ENCODE measurements at places on chromosomes 2 and 18. TPM values are rescaled to one million over a fixed set of nuclear protein-coding genes. Genes with fewer than 3 reads are reported as not detected.

- no peak for DNase-seq
Measured at GRCh38 chr2:108212671-108213070, 27.1 kb upstream of the SULT1C3 start.

DNA sequence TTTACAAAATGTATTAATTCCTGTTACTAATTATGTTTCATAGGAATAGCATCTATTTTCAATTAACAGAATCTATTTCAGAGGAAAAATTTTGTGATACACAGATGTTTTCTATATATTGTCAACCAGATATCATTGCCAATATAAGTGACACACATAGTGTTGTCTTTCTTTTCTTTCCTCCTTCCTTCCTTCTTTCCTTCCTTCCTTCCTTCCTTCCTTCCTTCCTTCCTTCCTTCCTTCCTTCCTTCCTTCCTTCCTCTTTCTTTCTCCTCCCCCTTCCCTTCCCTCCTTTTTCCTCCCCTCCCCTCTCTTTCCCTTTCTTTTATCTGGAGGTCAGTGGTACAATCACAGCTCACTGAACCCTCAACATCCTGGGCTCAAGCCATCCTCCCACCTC, 146.5 kb upstream of the DSEL start:
- no peak for DNase-seq

DNA sequence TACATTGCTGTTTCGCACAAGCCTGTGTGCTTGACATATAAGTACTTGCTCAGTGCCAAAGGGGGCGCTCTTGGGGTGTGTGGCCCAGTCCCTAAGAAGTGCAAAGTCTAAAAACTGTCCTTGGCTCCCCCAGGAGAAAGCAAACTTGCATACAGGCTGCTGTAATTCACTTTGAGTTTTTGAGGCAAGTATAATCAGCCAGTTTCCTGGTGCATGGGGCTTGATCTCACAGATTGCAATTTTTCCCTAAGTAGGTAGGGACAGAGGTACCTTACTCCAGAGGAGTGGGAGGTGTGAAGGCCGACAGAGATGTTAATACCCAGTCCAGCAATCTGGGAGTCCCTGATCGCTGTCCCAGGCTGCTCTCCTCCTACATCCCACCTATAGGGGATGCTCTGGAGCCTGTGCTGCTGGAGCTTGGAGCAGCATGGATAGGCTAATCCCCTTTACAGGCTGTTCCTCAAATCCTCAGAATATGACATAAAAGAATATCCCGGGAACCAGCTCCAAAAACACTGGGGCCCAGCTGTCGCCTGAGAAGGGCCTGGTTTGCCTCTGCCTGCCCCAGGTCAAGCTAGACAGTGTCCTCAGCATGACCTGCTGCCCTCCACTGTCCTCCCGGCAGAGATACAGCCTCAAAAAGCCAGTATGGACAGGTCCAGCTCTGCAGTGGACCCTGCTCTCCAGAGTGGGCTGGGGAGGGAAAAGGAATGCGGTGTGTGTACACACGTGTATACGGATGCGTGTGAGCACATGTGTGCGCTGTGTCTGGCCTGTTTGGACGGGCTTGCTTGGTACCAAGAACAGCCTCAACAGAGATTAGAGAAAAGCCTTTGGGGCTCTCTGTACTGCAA, 136.5 kb upstream of the HAAO start:
- peak; percentile 56 for DNase-seq

SRD5A2 gene
- total RNA-seq = not detected

GRCh38 chr2:51220606-51221005, 188.7 kb upstream of the NRXN1 start:
- no peak for DNase-seq

DNA sequence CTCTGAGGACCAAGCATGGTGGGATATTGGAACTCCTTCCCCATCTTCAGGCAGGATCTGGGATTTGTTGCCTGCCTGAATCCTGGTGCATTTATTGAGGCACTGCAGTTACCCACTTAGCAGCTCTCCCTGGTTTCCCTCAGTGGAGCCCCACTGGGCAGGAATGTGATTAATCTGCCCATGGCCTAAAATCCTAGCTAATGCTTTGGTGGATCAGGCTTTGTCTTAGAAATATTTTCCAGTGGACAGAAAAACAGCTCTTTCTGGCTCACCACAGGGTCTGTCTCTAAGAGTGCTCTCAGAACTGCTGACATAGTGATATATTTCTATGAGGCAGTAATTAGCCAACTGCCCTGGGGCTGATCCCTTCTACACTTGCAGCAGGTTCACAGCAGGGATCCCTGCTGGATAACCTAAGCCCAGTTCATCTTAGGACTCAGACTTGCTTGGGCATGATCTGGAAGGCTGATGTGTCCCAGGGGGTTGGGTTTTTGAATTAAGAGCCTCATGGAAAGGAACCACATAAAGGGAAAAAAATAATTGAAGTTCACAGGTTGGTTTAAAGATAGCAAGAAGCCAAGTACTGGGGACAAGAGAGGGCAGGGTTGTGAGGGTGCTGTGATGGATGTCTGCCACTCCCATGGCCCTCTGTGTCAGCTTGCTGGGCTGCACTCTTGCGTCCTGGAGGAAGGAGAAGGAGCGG, 44.3 kb upstream of the ZDBF2 start:
- no peak for DNase-seq

DNA sequence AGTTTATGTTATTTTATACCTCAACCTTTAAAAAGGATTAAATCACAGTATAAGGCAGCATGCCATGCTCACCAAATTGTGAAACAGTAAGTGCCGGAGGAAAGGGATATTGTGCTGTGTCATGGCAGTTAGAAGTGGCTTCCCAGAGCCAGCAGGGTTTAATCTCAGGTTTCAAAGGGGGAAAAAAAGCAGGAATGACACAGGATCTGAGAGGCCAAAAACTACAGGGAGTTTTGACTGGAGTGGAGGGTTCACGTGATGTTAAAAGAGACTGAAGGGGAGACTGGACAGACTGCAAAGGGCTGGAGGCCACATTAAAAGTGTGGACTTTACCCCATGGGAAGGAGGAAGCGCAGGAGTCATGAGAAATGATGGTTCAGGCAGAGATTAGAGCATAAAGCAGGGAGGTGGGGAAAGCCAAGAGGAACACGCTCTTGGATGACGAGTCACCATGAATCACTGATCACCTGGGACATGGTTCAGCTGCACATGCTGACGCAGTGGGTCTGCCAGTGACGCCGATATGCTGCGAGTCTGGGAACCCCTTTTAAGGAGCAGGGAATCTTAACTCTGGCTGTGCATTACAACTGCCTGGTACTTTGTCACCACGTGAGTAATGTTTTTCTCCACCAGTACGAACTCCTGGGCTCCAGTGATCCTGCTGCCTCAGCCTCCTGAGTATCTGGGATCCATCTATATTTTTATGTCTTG, 6.1 kb downstream of the CHMP1B start:
- DNase-seq = peak; percentile 99

DNA sequence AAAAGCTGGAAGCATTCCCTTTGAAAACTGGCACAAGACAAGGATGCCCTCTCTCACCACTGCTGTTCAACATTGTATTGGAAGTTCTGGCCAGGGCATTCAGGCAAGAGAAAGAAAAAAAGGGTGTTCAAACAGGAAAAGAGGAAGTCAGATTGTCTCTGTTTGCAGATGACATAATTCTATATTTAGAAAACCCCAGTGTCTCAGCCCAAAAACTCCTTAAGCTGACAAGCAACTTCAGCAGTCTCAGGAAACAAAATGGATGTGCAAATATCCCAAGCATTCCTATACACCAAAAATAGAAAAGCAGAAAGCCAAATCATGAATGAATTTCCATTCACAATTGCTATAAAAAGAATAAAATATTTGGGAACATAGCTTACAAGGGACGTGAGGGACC, 11.1 kb downstream of the SLC8A1 start:
- no peak for DNase-seq

FOXI3 gene
- total RNA-seq = not detected

DNA sequence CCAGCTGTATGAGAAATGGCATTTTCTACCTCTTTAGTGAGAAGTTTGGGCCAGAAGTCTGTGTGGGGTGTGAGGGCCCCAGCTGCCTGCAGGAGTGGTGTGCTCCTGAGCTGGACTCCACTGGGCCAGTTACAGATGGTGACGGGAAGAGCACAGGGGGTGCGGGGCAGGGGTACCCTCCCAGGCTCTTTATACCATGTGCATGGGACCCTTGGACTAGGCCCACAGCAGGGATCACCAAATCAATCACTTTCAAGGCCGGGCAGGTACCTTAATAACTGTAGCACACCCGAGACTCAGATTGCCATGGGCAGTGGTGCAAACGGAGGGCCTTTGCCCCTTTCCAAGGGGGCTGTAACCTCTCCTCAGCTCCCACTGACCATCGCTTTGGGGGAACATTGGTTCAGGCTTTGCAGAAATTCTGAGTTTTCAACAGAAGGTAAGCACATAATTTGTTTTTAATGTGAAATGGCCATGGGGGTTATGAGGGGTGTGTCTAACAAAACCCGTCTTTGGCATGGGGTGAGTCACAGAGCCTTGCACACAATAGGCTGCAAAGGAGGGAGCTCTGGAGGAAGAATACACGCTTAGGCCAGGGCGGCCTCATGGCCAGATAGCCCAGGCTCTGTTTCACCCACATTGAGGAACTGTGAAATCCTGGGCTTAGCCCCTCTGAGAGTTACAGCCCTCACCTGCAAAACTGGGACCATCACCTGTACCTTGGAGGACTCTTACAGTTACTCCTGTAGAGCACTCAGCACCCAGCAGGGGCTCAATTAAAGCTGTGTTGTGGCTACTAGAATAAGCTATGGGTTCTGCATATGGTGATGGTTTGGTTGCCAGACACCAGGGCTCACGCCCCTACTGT, 141.0 kb upstream of the BCL2L11 start:
- DNase-seq = no peak

DNA sequence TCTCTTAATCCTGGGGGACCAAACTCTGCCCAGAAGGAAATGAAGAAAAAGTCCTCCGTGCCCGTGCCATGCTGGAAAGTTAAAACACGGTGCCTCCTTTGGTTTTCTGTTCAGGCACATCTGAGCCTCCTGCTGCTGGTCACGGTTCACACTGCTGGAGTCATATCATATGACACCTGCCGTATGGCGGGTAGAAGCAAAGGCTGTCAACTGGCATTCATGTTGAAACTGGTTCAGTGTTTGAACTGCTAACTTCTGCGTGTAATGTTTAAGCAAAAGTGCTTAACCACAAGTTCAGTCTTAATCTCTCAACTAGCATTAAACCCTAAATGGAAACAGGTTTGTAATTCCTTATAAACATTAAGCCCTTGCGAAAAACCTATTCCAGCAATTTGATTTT, 3.1 kb downstream of the STK39 start:
- DNase-seq = no peak

GRCh38 chr2:111133603-111134002, 12.9 kb downstream of the BCL2L11 start:
- no peak for DNase-seq

- no peak for DNase-seq
Measured at GRCh38 chr2:224127871-224128501, 88.9 kb upstream of the SERPINE2 start.

DNA sequence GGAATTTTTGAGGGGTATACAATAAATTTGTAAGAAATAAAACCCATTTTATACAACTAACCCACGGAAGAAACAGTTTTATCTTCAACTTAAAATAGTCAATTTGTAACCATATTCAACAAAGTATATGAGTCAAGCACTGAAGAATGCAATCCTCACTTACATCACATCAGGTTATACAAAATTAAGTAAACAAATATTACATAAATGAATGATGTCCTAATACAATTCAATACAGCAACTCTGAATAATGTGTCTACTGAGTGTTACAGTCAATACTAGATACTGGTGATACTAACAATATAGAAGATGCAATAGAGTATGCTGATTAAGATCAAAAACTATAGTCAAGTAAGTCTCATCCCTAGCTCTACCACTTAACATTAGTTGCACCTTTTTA, 58.6 kb downstream of the FANCL start:
- no peak for DNase-seq

DNA sequence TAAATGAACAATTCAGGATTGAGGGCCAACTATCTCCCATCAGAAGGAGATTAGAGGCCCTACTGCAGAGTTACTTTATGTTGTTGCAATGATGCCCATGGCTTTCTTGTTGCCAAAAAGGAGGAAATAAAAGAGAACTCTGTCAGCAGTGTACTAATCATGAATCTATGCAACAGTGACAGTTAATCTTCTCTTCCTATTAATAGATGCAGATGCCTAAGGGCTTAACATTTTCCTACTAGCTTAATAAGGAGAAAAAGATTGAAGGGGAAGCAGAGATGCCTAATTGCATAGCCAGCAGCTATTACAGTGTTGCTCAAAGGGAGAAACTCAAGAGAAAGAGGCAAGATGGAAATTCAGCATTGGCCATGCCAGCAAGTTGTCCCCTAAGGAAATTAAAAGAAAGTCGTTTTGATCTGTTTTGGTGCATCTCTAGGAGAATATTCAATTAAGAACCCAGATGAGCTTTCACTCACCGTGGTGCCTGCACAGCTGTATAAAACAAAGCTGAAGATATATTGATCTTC, 107.1 kb upstream of the KCNJ3 start:
- no peak for DNase-seq

DNA sequence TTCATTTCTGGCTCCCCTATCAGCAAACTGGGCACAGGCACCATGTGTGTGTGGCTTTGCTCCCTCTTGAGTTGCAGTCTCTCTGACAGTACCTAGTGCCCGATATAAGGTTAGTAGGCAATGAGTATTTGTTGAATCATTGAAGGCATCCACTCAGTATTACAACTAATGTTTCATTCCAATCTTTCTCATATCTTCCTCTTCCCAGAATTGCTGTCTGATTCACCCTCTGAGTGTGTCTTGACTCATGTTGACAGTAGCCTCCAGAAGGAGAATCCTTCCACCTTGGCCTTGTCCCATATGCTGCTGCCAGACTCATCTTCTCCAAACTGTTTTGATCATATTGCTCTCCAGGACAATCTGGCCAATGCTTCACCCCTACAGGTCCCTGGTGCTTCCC, 202.5 kb downstream of the LRRTM1 start:
- DNase-seq = no peak

GRCh38 chr2:235944591-235944990, 223.6 kb downstream of the GBX2 start:
- DNase-seq = no peak

- no peak for DNase-seq
Measured at GRCh38 chr2:74205596-74205995, 7.2 kb downstream of the MTHFD2 start.

SPEG gene
- under 0.01 TPM for total RNA-seq

- DNase-seq = no peak
Measured at GRCh38 chr2:157936406-157936805, 60.3 kb upstream of the ACVR1 start.

DNA sequence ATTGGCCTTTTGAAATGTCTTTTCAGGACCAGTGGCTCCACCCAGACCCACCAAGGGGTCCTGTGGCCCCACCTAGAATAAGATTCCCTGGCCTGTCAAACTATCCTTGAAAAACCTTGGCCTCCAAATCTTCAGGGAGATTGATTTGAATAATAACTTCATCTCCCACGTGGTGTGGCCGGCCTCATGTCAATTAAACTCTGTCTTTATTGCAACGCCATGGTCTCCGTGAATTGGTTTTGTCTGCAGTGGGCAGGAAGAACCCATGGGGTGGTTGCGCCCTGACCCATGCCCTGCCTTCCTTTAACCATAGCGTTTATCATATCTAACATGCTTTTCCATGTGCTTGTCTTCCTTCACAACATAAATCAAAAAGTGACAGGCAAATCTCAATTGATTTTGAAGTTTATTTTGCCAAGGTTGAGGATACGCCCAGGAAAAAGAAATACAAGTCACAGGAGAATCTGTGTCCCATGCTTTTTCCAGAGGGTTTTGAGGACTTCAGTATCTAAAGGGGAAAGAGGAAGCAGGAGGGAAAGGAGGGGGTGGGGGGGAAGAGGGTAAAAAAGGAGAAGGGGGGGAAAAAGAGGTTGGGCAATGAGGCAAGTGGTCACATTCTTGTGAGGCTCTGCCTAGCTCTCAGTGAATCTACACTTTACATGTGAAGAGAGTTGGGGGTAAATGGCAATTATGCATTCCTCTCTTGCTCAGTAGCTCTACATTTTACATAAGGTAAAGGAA, 66.5 kb upstream of the CABLES1 start:
- peak; percentile 45 for DNase-seq
